ENCODE measurements at places on chromosomes 4 and X. TPM values are rescaled to one million over a fixed set of nuclear protein-coding genes. Genes with fewer than 3 reads are reported as not detected.

- DNase-seq, result no peak
Measured at GRCh38 chrX:68403522-68403921, 29.8 kb downstream of the OPHN1 start.

The TCP11X1 gene
- not detected for total RNA-seq

GRCh38 chr4:87399148-87399547 lies 8.2 kb upstream of the HSD17B11 start:
- DNase-seq, result no peak

The GAGE2A gene
- total RNA-seq, result not detected

GRCh38 chrX:119604766-119605463 lies 1.3 kb downstream of the NKRF start:
- DNase-seq, result no peak

DNA sequence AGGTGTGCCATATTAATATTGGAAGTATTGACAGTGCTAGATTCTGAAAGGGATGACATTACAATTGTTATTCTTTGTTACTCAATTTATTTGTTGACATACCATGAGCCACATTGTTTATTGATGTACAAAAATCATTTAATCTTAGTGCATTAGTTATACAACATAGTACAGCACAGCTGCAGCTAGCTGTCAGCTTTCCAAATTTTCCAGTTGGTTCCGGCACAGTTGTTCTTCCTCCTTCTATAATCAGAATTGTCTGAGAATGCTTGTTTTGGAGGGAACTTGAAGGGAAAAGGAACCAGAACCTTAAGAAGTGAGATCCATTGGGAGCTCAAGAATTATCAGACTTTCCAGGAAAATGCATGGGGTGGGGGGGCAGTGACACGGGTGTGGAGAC lies 281.4 kb downstream of the ZIC3 start:
- DNase-seq, result no peak

Measured in lower lobe of right lung (tissue), 2 donors.